ENCODE measurements at places on chromosomes 1 and 21.

DNA sequence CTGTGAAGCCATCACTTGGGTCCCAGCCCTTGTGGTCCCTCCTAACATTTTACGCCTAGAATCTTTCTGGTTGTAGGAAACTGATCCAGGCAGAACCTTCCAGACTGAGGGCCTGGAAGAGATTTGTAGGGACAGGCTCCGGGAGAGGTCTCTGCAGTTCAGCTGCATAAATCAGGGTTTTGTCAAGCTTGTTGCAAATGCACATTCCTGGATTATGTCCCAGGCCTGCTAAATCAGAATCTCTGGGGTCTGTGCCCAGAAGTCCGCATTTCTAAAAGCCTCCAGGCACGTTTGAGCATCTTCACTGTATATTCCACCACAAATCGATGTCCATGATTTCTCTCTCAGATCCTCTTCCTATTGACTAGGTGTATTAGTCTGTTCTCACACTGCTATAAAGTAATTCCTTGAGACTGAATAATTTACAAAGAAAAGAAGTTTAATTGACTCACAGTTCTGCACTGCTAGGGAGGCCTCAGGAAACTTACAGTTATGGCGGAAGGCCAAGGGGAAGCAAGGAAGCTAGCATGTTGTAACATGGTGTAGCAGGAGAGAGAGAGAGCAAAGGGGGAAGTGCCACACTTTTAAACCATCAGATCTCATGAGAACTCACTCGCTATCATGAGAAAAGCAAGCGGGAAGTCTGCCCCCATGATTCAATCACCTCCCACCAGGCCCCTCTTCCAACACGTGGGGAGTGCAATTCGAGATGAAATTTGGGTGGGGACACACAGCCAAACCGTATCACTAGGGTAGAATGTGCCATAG lies 1.2 kb upstream of the FHAD1 start:
- DNase-seq = no peak

- no peak for DNase-seq
Observed at GRCh38 chr1:170150921-170151320, 5.2 kb downstream of the NTMT2 start.

- DNase-seq = no peak
Observed at GRCh38 chr1:107748531-107748930, 216.4 kb downstream of the VAV3 start.

DNA sequence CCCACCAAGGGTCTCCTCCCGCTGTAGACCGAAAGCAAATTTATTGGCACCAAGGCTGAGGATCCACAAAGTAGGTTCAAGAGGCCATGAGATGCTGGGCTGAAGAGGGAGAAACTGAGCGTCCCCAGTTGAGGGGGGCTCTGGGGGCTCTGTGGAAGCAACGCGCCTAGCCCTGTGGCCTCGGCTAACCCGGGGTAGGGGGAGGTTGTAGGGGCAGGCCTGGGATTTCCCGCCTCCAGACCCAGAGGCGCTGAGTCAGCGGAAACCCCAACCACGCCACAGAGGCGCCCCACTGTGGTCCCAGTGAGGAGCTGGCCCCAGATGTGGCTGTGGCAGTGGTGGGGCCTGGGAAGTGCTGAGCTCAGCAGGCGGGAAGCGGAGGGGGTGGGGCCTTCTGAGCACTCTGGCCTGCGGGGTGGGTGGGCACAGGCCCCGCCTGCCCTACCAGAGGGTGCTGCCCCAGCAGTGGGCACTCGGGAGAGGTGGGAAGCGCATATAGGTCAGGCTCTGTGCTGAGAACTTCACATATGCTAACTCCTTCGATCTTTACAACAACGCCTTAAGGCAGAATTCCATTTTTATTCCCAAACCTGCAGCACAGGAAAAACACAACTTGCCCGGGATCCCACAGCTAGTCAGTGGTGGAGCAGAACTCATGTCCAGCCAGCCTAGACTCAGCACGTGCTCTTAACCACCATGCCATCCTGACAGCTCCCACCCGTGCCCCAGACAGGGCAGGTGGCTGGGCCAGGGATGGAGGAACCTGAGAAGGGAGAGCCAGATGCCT lies 1.5 kb upstream of the COL16A1 start:
- no peak for DNase-seq

- no peak for DNase-seq
Observed at GRCh38 chr1:26034504-26035202, 11.3 kb downstream of the SLC30A2 start.

DNA sequence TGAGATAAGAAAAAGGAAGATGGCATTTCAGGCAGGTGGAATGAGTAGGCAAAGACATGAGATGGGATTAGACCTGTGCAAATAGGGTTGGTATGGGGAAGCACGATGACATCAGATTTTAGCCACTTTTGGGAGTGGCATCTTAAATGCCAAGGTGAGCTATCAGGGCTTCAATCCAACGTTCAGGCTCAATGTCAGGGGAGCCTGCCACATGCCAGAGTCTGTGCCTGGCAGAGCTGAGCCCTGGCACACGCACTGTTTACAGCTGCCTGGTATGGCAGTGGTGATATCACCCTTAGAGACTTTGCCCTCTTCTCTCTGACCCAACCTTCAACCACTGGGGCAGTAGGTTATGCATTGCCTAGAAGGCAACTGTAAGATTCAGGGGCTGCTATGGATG lies 1.1 kb upstream of the GUCA2B start:
- DNase-seq = no peak

- no peak for DNase-seq
Observed at GRCh38 chr1:24870551-24871195, 59.4 kb downstream of the RUNX3 start.

GRCh38 chr1:47710329-47711071 lies 272.7 kb downstream of the FOXD2 start:
- DNase-seq = peak; percentile 18

DNA sequence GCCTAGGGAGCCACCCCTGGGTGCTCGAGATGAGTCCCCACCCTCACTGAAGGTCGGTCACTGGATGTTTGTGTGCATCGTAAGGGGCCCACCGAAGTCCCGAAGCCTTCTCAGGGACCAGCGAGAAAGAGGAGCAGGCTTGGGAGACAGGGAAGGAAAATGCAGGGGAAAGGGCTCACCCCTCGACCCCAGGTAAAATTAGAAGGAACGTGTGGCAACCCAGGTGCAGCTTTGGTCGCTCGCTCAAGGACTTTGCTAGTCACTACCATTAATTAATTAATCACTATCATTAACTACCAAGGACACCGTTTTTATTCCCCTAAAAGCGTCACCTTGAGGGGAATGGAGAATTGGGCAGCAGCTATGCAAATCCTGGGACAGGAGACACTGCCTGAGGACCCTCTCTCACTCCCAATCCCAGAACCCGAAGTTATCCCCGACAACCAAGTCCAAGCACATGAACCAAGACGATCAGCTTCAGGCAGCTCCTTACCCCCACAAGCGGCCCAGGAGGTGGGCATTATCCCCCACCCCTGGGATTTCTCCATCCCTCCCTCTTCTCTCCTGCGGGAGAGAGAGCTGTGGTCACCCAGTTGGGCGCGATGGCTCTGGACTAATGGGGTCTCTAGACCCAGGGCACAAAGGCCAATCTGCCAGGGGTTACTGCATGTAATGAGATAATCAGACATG lies 4.2 kb upstream of the SIM2 start:
- DNase-seq = no peak

- no peak for DNase-seq
Observed at GRCh38 chr1:19037659-19038058, 81.2 kb upstream of the IFFO2 start.

DNA sequence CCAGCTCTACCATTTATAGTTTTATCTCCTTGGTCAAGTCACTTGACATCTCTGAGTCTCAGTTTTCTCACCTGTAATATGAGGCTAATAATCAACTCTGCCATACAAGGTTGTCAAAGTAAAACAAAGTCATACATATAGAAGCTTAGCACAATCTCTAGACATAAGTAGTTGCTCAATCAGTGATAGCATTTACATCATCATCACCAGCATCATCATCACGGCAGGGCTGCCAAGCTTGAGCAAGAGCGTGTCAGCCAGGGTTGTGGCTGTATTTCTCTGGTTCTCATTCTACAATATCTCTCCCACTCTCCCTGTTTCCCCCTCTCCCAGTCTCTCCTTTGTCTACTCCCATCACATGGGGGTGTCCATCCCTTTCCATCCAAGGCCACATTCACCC lies 41.7 kb upstream of the COA6 start:
- DNase-seq = no peak

DNA sequence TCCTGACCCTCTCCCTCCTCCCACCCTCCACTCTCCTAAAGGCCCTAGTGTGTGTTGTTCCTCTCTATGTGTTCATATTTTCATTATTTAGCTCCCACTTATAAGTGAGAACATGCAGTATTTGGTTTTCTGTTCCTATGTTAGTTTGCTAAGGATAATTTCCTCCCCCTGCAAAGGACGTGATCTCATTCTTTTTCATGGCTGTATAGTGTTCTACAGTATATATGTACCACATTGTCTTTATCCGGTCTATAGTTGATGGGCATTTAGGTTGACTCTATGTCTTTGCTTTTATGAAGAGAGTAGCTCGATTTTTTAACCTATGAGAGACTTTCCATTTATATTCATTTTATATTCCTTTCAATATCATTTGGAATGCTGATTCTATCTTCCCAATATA lies 7.9 kb upstream of the PTBP2 start:
- DNase-seq = no peak

DNA sequence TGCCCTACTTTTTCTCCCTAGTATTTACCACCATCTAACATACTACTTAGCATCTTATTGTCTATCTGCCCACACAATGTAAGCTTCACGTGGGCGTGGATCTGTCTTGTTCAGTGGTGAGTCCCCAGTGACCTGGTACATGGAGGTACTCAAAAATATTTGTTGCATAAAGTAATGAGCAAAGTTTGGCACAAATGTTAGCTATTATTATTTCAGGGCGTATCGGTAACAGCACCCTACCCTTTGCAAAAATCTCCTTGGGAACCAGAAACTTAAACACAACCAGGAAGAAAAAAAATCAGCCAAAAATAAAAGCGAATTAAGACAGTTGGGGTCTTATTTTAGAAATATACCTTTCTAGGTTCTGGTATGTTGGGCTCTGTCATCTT lies 454 bp upstream of the NENF start:
- no peak for DNase-seq

- no peak for DNase-seq
Observed at GRCh38 chr1:89657886-89658285, 25.0 kb downstream of the LRRC8C start.

DNA sequence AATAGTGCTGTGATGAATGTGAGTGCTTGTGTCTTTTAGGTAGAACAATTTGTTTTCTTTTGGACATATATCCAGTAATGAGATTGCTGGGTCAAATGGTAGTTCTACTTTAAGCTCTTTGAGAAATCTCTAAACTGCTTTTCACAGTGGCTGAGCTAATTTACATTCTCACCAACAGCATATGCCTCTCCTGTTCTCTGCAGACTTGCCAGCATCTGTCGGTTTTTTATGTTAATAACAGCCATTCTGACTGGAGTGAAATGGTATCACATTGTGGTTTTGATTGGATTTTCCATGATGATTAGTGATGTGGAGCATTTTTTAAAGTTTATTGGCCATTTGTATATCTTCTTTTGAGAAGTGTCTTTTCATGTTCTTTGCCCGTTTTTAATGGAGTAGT lies 647.3 kb upstream of the ADAMTS5 start:
- no peak for DNase-seq

DNA sequence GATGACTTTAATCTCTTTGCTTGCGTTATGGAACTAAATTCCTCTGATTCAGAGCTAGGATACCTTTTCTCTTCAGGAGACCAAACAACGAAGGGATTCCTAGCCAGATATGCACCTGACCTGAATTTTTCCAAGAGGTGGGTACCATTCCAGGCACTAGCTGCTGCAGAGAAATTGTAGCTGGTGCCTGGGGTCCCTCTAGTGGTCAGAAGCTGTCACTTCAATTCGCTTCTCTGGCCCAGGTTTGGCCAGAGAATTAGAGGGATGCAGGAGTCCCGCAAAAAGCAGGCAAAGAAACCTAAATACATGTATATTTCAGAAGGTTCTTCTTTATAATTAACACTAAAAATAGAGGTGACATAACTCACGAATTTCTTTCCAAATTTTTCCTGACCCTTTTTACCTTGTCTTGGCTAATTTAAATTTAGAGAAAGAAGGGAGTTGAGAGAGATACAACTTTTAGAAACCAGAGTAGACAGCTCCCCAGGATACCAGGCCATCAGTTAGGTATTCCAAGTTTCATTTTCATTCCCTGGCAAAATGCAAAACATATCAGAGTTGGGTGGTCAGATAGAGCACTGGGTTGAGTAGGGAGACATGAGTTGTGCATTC lies 9.6 kb downstream of the ACKR1 start:
- no peak for DNase-seq

- DNase-seq = no peak
Observed at GRCh38 chr1:24015221-24016210, 35.4 kb upstream of the SRSF10 start.

DNA sequence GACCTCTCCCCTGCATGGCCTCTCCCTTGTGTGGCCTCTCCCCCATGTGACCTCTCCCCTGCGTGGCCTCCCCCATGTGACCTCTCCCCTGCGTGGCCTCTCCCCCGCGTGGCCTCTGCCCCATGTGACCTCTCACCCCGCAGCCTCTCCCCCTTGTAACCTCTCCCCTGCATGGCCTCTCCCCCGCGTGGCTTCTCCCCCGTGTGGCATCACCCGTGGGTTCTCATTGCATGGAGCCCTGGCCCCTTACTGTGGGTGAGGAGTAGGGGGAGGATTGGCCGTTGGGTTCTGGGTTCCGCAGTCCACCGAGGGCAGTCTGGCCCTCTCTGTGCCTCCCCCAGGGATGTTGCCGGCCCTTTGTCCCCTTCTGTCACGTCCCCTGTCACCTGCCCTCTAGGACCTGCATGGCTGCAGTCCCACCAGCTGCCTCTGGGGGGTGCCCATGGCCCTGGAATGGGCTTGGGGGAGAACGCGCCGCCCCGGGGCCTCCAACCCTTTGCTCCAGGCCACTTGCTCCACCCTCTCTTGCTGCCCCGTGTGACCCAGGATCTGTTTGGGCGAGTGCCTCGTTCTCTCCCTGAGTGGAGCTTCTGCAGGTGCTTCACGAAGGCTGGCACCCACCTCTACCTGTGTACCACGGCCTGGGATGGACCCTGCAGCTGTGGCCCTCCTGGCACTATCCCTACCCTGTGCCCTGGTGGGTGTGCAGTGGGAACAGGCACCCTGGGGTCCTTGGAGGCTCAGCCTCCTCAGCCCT lies 21.3 kb downstream of the RRP1 start:
- DNase-seq = peak; percentile 89
